ENCODE measurements at places on chromosomes 7 and 10.

GRCh38 chr10:119243967-119244366 is 36.6 kb downstream of the GRK5 start:
- DNase-seq, result no peak

GRCh38 chr10:19195698-19196097 is 147.1 kb downstream of the MALRD1 start:
- DNase-seq, result no peak

GRCh38 chr7:522071-522950 is 2.7 kb upstream of the PDGFA start:
- peak; percentile 42 for DNase-seq

GRCh38 chr7:38731215-38731614 is 100.0 kb upstream of the AMPH start:
- no peak for DNase-seq

DNA sequence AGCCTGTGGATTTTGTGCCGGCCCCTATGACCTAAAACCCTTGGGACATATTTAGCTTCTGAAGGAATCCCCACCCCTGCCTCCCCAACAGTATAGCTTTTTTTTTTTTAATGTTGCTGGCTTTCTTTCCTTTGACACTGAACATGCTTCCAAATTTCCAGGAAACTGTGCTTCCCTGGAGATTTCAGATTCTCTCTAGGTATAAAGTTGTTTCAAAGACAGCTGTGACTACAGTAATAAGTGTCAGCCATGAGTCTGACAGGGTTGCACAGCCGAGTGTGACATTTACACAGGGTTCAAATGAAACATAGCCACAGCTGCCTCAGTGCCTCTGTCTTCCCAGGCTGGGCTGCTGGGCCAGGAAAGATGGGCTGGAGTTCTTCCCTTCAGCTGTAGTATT is 466.6 kb upstream of the COBL start:
- DNase-seq, result no peak

GRCh38 chr10:91360461-91360860 is 49.7 kb upstream of the HECTD2 start:
- DNase-seq, result no peak

DNA sequence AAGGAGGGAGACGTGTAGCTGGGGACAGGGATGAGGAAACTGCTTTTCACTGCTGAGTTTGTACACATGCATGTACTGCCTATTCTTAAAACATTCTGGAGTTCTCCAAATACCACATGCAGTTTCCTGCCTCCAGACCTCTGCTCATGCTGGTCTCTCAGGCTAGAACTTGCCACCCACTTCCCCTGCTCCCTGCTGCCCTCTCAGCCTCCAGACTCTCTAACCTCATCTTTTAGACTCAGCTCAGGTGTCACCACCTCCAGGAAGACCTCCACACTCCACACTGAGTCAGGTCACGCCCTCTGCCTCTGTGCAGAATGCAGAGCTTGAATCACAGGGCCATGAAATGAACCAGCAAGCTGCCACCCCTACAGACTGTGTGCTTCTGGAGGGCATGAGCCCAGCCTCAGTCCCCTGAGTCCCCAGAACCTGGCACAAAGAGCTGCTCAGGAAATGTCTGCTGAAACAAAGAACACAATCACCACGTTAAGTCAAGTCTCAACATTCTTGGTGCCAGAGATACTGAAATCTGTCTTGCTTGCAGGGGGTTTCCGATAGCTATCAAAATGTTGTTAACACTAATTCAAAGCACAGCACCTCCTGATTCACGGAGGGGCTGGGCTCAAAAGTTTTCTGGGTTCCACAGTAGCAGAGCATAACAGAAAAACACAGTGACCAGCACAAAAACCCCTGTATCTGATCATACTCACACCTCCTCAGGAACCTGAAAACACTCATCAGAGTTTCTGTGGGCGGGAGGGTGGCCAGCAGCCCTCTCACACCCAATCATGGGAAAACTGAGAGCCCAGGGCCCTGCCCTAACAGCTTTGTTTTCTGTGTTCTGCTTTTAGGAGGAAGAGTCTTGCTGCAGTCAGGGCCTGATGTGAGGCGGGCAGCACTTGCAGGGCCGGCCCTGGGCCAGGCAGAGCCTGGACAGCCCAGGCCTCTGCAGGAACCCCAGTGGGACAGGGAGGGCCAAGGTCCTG is 21.1 kb downstream of the FAM53B start:
- no peak for DNase-seq
